Cardiac ventricle fibroblast (primary cell): ENCODE measurements at places on chromosomes 6 and 20. TPM values are rescaled to one million over a fixed set of nuclear protein-coding genes. Genes with fewer than 3 reads are reported as not detected.

The PRL gene
- total RNA-seq: not detected in 2 replicates

The KCNB1 gene
- total RNA-seq: 0.73 and 0.94 TPM in 2 replicates

The MMP24OS gene
- 26.0 and 28.8 TPM in 2 replicates for total RNA-seq

The C6orf15 gene
- total RNA-seq: 0.49 TPM in 1 of 2 replicates, not detected in the other

The MEI4 gene
- total RNA-seq: not detected in 2 replicates

The RALGAPB gene
- 16.2 and 17.8 TPM in 2 replicates for total RNA-seq

The MDC1 gene
- 7.6 and 7.8 TPM in 2 replicates for total RNA-seq

The OXT gene
- not detected in 2 replicates for total RNA-seq

The CLPSL2 gene
- not detected in 2 replicates for total RNA-seq

The DDX27 gene
- total RNA-seq: 23.4 and 23.9 TPM in 2 replicates
